ENCODE measurements at places on chromosomes 3 and 15.
A peak's percentile ranks its signal among the peaks of the same experiment; 100 is the strongest.

DNA sequence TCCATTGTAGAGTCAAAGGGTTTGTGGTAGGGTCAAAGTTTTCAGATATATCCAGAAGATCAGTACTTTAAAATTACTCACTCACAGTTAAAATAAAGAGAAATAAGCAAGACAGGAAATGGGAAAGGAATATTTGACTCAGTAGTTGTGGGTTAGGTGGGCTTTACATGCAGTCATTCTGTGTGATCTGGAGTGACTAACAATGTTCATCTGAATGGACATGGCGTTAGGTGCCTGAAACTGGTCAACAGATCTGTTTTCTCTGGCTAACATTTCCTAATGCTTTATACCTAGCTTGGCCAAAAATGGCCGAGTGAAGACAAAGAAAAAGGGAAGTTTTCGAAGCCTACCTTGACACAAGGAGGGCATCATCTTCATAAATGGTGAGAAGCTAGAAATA is 133.4 kb upstream of the SATB1 start:
- no peak for DNase-seq

DNA sequence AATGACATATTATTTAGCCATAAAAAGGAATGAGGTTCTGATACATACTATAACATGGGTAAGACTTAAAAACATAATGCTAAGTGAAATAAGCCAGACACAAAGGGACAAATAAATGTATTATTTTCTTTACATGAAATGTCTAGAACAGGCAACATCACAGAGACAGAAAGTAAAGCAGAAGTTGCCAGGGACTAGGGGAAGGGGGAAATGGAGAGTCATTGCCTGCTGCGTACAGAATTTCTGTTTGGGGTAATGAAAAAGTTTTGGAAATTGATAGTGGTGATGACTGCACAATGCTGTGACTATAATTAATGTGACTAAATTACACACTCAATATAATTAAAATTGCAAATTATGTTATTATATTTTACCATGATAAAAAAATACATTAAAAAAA is 99.9 kb downstream of the ANO10 start:
- DNase-seq: no peak

- DNase-seq: peak; percentile 59
Measured at GRCh38 chr15:98873441-98874218, 134.0 kb downstream of the PGPEP1L start.

GRCh38 chr15:94478763-94479162 is 247.4 kb downstream of the MCTP2 start:
- peak; percentile 54 for DNase-seq

GRCh38 chr15:71079208-71080044 is 35.8 kb upstream of the THSD4 start:
- DNase-seq: no peak

- DNase-seq: no peak
Measured at GRCh38 chr3:39463269-39463668, 4.2 kb upstream of the MOBP start.

DNA sequence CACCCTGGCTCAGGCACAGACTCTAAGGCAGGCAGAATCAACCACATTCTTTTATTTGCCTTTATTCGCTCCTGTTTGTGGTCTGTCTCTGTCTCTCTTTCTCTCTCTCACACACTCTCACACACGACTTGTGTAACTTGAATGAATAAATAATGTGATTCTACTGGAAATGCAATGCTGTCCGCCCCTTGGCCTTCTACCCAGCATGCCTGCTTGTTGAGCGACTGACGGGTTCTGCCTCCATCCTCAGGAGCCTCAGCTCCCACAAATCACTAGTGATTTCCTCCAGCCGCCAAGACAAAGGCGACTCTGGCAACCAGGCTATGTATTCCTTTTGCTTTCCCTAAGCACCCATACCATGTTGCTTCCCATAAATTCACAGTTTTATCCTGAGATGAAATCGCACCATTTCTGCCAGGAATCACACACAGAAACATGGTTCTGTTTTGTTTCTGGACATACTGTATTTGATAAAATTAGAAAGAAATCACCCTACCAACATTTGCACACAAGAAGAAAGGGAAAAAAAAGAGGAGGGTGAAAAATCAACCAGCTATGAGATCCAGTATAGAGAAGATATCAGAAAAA is 460.8 kb downstream of the MAGI1 start:
- no peak for DNase-seq

DNA sequence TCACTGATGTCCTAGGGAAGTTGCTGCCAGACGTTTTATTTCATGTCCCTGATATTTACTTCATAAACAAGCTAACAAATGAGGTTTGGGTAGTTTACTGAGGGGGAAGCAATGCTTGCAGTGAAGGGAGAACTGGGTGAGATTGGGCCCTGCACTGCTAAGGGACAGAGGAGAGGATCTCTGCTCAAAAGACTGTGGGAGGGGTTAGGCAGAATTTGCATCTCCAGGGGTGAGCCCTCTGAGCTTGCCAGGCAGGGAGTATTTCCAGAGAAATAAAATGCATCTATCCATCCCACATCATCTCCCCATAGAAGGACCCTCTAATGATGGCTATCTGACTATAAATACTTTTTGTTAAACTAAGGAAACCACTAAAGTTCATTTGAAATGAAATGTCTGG is 215.6 kb downstream of the CBLB start:
- no peak for DNase-seq

- DNase-seq: no peak
Measured at GRCh38 chr3:187262360-187262759, 29.2 kb downstream of the MASP1 start.

DNA sequence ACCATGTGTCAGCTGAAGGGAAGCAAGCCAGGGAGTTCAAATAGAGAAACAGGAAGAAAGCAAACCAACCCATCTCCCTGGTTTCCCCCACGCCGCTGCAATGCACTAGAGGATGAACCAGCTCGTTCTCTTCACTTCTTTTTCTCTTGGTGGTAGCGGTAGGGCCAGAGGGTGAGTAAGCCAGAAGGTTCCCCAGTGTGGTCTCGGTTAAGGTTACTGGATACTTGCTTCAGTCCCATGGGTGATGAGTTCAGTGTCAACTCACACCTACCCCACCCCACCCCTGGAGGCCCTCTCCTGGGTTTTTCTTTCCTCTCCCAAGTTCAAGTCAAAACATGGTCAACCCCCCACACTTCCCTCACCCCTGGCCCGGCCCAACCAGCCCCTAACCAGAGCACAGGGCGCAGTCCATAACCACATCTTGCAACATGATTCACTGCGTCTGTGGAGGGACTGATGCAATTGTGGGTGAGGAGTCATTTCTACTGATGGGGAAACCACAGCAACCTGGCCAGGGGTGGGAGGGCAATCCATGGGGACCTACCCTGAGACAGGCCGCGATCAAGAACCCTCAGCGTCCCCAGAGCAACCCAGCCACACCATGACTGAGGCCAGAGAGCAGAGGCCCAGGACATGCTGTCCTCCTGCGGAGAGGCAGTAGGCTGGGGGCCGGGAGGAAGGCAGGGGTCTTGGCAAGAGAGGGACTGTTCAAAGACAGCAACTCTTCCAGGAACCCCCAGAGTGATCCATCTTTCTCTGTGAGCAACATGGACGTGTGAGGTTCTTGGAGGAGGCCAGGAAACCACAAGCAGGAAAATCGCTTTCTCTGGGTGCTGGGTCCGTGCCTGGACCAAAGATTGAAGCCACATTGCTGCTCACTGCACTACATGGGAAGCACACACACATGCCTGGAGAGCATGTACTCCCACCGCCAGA is 276.6 kb downstream of the UACA start:
- no peak for DNase-seq

GRCh38 chr3:172259726-172260248 is 188.5 kb downstream of the GHSR start:
- no peak for DNase-seq

GRCh38 chr15:81029414-81030300 is 28.9 kb downstream of the TLNRD1 start:
- DNase-seq: no peak

DNA sequence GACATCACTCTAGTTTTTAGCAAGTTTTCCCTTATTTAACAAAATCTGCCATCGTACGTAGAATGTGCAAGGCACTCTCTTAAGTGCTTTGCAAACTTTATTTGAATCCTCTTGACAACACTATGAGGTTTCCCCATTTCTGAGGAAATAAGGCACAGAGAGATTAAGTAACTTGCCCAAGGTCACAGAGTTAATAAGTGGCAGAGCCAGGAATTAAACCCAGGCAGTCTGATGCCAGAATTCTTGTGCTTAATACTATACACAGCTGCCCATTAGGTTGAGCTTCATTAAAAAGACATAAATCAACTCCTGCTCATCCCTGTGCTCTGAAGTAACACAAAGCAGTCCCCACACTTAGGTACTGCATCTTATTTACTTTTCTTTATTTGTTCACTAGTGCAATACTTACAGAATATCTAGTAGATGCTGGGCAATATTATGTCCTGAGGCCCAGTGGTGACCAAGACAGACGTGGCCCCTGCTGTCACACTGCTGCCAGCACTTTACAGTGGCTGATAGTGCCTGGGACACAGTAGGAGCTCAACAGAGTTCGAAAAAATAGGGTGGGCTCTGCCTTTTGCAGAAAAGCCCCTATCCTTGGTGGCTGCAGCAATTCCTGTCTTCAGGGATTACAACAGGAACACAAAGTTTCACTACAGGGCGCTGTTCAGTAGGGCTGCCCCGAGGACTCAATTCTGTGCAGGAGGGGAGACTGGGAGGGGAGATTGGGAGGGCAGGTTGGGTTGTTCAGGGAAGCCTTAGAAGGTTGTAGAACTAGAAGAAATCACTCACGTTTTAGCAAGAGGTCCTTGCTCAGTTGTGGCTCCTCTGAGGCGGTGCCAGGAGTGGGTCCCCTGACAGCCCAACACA is 138.3 kb upstream of the TPM1 start:
- no peak for DNase-seq

DNA sequence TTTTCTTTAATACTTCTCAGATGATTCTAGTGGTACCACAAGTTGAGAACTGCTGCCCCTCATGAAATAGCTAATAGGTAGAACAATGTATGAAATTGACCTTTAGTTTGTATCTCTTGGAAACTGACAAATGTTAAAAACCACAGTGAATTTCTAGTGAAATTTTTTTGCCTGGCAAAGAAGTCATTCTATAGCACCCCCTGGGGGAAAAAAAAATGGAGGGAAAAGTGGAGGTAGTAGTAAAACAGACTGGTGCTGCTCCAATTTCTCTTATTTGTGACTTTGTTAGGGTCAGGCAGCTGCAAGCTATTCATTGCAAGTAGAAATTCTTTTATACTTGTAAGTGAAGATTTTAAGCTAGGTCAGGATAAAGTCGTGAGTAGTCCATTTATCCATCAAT is 605.0 kb downstream of the NLGN1 start:
- DNase-seq: peak; percentile 6

DNA sequence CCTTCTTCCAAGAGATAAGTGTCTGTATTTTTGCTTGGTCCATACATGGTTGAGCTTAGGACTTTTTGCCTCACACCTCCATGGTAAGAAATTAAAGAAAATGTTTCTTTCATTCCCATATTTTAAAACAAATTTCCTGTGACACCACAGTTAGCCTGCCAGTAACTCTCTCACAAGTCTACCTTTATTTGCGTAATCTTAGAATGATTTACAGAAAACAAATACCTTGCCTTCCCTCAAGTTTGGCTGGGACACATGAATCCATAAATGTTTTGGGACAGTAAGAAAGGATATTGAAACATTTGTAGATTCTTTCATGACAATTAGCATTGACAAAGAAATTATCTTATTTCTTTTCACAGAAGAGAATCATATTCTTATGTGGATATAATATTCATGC is 3.8 kb upstream of the ARL14 start:
- no peak for DNase-seq

DNA sequence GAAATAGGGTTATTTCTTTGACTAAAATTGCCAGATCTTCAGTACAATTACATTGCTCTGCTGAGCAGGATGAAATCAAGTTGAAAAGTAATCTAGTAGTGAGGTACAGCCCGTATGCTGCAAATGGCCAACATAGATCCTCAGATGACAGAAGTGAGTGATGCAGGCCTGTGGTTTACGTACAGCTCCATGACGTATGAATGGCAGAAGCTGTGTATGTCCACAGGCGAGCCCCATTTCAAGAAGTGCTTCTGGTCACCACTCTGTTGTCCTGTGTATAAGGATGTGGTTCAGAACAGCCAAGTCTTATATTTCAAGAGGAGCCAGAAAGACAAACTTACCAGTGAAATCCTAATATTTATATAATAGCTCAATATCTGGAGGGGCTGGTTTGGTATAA is 9.2 kb downstream of the CD86 start:
- DNase-seq: no peak

DNA sequence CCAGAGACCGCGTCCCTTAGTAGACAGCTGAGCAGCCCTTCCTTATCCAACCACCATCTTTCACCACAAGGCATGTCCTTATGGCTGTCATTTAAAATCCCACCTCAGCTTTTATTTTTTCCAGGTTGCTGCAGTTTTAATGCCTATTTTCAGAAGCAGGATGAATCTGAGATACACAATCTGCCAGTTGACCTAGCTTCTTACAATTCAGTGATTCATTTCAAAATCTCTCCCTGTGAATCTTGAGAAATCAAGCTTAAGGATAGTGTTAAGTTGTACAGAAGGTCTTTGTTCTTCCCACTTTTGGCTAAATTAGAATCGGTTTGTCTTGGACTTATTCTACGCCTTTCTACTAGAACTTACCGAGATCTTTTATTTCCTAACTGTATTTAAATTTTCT is 522.3 kb upstream of the CFAP20DC start:
- no peak for DNase-seq

DNA sequence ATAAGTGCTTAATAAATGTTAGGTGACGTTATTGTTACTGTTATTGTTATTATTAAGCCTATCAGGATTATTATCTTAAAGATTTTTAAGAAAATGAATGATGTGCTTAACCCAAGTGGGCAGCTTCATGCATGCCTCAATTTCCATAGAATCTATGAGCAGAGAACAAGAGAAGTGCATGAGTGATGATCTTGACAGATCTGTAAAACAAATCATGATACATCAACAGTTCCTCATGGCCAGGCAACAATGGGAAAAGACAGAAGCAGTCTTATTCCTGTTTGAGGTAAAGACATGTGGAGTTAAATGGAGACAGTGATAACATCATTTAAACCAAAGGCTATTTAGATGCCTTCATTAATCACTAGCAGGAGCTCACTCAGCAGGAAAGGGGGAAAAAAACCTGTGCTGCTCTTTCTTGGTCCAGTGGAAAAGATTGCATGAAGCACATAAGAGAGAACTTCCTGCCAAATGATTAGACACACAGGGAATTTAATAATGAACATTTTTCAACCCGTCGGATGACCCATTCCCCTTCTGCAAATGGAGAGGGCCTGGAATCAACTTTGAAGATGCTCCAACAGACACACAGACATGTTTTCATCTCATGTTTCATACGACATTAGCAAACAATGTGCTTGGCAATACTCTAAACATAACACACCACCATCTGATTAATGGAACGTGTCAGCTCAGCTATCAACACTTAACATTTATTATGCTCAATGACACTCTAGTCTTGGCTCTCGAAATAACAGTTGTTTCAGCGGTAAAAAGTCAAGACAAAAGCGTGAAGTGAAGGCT is 212.2 kb upstream of the LRRN1 start:
- no peak for DNase-seq

- DNase-seq: no peak
Measured at GRCh38 chr3:24439021-24439420, 55.6 kb downstream of the THRB start.

Measured in COR-L47 (cell line).